Stimulated activated CD4-positive, alpha-beta T cell treated with anti-CD3 and anti-CD28 coated beads, Interleukin-1b, Interleukin-23, amount 100 ng/mL, for 1 hour (primary cell): ENCODE measurements at places on chromosomes 3 and 15.

- DNase-seq: no peak
Observed at GRCh38 chr3:46184469-46184868, 23.6 kb downstream of the CCR1 start.

DNA sequence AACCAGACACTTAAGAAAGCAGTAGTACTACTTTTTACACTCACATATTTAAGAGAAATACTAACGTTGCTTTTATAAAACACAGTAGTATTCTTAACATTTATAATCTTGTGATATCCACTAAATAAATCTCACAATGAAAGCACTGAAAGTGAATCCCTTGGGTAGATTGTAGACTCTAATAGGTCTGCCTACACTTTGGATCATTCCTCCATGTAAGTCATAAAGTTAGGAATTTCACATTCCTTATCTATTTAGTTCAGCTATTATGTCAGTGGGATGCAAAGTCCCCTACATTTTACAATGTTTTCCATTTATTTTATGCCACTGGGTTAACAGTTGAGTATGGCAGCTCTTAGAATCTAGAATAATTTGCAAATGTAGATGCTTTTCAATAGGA lies 330.7 kb downstream of the LSAMP start:
- DNase-seq: no peak

- no peak for DNase-seq
Observed at GRCh38 chr3:16800361-16800760, 84.4 kb upstream of the PLCL2 start.

DNA sequence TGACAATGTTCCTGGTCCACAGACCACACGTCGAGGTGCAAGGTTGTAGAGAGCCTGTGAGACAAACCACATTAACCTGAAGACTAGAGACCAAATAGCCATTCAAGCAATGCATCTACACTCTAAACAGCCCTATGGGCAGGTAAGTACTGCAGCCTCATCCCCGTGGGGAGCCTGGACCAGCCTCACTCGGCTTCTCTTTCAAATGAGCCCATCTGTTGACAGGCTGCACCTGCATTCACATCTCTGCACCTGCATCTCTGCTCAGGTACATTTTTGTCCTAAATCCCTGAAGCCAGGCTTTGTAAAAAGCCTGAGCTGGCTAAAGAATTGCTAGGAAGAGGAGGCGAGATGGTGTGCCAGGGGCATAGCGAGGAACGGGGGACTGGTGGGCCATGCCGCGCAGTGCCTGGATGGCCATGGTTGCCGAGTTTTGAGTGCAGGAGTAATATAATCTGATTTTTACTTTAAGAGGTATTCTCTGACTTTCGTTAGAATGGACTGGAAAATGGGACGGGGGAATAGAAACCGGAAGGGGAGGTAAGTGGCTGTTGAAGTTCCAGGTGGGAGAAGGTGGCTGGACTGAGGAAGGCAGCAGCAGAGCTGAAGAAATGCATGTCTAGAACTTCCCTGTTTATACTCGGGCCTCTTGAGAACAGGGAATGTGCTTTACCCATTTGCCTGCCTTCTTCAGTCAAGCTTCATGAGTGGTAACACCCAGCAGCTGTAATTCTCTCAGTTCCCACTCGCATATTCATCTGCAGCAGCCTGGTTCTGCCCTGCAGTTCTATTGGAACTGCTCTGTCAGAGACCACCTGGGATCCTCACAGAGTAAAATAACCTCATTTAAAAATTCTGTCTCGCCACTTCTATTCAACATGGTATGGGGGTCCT lies 226.4 kb downstream of the OPA1 start:
- no peak for DNase-seq

GRCh38 chr3:120420928-120421551 lies 29.8 kb downstream of the FSTL1 start:
- DNase-seq: no peak

DNA sequence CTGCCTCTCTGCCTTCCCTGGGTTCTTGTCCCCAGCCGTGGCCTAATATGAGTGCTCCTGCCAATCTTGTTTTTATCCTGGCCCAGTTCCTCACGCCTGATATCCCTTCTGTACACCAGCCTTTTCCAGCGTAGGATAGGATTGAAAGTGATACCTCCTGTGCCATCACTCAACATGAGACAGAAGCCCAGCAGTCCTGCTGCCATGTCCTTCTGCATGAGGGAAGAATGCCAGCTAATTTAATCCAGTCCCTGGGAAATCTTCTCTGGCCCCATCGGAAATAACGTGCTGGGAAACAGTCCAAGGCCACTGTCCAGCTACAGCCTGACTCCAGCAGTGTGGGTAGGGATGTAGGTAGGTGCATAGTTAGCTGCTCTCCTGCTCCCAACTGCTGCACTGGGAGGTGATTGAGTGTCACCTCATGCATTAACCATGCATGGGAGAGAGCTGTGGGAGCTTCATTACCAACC lies 92.0 kb upstream of the TPM1 start:
- no peak for DNase-seq

DNA sequence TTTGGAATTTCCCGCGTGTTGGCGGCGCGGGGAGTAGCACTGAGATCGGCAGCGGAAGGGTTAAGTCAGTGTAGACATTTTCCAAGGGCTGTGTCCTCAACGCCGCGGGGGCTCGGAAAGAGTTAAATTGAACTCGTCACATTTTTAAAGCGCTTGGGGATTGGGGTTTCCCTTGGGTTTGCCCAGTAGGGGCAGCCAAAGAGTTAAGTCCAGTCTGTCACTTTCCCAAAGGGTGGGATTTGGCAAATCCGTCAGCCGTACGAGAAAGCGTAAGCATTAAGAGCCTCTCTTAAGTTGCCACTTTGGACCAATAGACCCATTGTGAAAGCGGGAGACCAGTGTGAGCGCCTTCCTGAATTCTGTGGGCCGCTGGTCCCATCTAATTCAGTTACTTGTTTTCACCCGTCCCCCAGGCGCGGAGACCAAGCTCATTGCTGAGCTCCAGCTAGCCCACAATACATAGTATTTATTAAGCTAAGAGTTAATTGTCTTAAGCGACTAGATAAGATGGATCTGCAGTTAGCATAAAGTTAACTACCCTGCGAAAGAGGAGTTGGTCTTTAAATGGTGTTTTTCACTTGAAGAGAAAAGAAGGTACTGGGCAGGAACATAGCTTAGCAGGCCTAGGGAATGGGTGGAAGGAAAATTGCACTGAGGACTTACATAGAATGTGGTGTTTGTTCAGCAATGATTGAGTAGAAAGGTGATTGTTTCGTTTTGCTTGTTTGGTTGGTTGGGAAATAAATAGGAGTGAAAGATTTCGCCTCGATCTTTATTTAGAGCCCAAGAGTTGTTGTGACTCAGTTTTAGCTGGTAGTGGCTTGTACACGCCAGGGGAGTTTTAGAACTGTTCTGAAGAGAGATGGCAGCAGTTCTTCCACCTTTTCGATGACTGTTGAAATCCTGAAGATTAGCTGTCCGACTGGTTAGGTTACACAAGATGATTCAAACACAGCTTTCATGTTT lies 932 bp downstream of the ARL8B start:
- no peak for DNase-seq

- no peak for DNase-seq
Observed at GRCh38 chr3:56833022-56833421, 31.3 kb upstream of the ARHGEF3 start.

DNA sequence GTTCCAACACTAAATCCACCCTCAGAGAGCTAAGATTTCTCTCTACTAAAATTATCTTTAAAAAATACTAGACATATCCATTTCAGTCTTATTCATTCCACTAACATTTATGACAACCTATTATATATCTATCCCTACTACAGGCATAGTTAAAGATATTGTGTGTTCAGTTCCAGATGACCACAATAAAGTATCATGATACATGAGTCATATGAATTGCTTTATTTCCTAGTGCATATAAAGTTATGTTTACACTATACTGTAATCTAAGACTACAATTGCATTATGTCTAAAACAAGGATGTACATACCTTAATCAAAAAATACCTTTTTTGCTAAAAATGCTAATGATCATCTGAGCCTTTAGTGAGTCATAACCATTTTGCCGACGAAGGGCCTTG lies 19.4 kb downstream of the SHOX2 start:
- DNase-seq: no peak

- DNase-seq: no peak
Observed at GRCh38 chr3:98573181-98573728, 20.2 kb downstream of the CPOX start.

GRCh38 chr3:180265551-180265950 lies 228.8 kb upstream of the PEX5L start:
- no peak for DNase-seq

GRCh38 chr3:193068365-193068764 lies 150.7 kb upstream of the MB21D2 start:
- DNase-seq: no peak

DNA sequence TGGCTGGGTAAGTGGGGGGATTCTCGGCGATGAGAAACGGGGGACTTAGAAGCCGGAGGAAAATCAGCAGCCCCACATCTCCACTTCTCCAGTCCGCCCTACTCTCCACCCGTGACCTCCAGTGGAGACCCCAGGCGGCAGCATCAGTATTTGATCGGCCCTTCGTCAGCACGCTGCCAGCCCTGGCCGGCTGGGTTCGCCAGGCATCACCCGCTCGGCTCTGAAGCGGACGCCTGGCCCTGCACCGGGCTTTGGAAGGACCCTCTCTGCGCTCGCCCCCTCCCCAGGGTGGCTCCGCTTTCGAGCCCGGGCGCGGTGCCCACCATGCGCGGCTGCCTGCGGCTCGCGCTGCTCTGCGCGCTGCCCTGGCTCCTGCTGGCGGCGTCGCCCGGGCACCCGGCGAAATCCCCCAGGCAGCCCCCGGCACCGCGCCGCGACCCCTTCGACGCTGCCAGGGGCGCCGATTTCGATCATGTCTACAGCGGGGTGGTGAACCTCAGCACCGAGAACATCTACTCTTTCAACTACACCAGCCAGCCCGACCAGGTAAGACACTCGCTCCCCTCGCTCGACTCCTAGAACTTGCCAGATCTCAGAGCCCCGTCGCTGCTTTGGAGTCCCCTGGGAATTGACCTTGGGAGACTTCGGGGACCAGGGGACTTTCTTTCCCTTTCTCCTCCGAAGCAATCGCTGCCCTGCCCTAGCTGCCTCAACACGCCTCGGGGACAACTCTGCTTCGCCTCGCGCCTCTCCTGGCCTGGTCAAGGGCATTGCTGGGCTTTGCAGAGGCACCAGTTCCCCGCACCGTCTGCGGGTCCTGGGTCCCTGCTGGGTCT lies 561 bp downstream of the SIDT1 start:
- DNase-seq: no peak

- DNase-seq: no peak
Observed at GRCh38 chr3:31924610-31925270, 56.3 kb downstream of the OSBPL10 start.

DNA sequence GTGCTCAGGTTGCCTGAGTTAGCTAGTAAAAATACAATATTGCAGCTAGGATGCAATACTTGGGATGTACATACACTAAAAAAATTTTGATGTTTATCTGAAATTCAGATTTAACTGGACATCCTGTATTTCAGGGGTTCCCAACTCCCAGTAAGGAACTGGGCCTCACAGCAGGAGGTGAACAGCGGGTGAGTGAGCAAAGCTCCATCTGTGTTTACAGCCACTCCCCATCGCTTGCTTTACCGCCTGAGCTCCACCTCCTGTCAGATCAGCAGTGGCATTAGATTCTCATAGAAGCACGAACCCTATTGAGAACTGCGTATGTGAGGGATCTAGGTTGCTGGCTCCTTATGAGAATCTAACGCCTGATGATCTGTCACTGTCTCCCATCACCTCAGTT lies 285.1 kb upstream of the PROK2 start:
- DNase-seq: no peak

- DNase-seq: no peak
Observed at GRCh38 chr3:30890907-30891306, 3.6 kb downstream of the GADL1 start.

DNA sequence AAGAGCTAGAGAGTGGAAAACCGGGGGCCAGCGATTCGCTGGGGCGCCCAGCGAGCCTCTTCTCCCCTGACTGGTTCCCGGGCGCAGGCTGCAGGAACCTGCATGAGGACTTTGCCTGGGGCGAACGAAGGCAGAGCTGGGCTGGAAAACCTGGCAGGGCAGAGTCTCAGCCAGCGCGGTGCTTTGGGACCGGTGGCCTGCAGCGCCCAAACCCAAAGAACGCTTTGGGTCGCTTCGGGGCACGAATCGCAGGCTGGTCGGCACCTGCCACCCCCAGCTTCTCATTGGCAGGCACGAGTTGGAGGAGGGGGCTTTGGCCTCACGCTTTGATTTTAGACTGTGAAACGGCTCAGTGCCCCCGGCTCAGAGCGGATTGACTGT lies 3.0 kb downstream of the ONECUT1 start:
- DNase-seq: no peak

- no peak for DNase-seq
Observed at GRCh38 chr3:194537732-194538247, 51.0 kb upstream of the ATP13A3 start.

GRCh38 chr15:80563372-80563997 lies 131.6 kb upstream of the ABHD17C start:
- no peak for DNase-seq

DNA sequence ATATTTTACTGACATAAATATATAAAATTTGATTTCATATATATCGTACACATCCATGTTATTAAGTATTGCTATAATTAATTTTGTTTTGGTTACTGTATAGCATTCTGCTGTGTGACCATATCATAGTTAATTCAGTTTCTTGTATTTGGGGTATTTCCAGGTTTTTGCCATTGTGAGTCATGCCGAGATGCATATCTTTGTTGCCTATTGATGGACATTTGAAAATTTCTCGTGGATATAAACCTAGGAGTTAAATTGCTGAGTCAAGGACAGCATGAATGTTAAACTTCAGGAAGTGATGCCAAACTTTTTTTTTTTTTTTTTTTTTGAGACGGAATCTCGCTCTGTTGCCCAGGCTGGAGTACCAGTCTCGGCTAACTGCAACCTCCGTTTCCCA lies 33.7 kb upstream of the GPR171 start:
- no peak for DNase-seq

GRCh38 chr15:65156692-65157091 lies 23.1 kb upstream of the PDCD7 start:
- no peak for DNase-seq

GRCh38 chr15:64503640-64504039 lies 43.3 kb downstream of the ZNF609 start:
- no peak for DNase-seq

GRCh38 chr15:82921242-82921641 lies 31.3 kb downstream of the HOMER2 start:
- DNase-seq: no peak

- no peak for DNase-seq
Observed at GRCh38 chr15:29437888-29438702, 168.5 kb upstream of the NSMCE3 start.
